ENCODE measurements at places on chromosomes 16 and 17. TPM values are rescaled to one million over a fixed set of nuclear protein-coding genes. Genes with fewer than 3 reads are reported as not detected.

- H3K4me3 ChIP-seq: no peak overlapping the region
- H3K27ac ChIP-seq: no peak overlapping the region
- DNase-seq: no peak
- no peaks in the 10 kb centered on the region for H3K4me1 ChIP-seq
- peaks cover 4% of the 10 kb centered on the region for H3K36me3 ChIP-seq
Observed at GRCh38 chr17:37197336-37197735, 178.4 kb upstream of the C17orf78 start.

ABCC11 gene
- total RNA-seq: 0.09 TPM

DNA sequence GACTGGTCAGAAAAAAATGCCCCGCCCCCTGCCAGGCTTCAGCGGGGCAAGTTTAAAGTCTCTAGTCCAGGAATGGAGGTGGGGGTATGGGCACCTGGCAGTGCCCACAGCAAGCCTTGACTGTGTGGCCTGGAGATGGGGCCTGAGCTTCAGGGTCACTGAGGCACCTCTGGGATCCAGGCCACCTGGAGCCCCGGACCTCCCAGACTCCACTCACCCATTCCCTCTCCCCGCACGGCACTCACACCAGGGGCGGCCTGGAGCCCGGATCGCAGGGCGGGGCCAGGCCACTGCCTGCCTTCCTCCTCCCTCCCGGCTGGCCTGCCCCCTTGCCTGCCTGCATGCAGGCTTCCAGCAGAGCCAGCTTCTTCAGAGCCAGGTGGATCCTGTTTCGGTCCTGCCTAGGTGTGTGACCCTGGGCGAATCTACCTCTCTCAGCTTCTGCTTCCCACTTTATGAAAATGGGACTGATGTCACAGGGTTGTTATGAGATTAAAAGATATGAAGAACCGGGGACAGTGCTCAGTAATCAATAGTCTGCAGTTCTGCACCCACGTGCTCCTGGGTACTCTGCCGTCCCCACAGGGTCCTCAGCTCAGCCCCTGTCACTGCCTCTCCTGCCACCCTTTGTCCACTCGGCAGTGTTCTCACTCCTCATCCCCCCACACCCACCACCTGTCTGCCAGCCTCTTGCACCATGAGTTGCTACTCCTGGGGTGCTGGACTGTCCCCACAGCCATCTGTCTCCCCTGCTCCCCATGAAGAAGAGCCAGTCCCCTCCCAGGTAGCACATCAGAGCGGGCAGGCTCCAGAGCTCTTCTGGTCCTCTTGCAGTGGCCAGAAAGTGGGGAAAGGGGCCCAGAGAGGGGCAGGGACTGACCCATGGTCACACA lies 1.2 kb upstream of the TCAP start:
- DNase-seq: no peak
- no peak overlapping the region for H3K27ac ChIP-seq
- H3K36me3 ChIP-seq: no peaks in the 10 kb centered on the region
- H3K4me1 ChIP-seq: peaks cover 14% of the 10 kb centered on the region
- H3K4me3 ChIP-seq: no peak overlapping the region

DNA sequence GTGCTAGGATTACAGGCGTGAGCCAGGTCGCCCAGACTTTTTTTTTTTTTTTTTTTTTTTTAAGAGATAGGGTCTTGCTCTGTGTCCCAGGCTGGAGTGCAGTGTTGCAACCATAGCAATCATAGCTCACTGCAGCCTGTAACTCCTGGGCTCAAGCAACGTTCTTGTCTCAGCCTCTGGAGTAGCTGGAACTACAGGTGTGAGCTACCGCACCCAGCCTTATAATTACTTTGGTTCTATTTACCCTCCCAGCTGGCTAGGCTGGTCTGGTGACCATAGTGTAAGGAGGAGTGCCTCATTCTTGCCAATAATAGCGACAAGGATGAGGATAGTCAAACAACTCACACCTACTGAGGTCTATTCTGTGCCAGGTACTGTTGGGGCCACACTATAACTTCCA lies 39.6 kb upstream of the USP7 start:
- H3K4me1 ChIP-seq: peaks cover under 1% of the 10 kb centered on the region
- H3K27ac ChIP-seq: no peak overlapping the region
- no peaks in the 10 kb centered on the region for H3K27me3 ChIP-seq
- no peak overlapping the region for H3K4me3 ChIP-seq
- no peaks in the 10 kb centered on the region for H3K36me3 ChIP-seq
- DNase-seq: no peak

PLEKHH3 gene
- 20.8 TPM for total RNA-seq

- H3K27ac ChIP-seq: no peak overlapping the region
- no peaks in the 10 kb centered on the region for H3K4me1 ChIP-seq
- DNase-seq: no peak
- no peaks in the 10 kb centered on the region for H3K27me3 ChIP-seq
Observed at GRCh38 chr17:50448643-50449042, 20.0 kb downstream of the CHAD start.

DNA sequence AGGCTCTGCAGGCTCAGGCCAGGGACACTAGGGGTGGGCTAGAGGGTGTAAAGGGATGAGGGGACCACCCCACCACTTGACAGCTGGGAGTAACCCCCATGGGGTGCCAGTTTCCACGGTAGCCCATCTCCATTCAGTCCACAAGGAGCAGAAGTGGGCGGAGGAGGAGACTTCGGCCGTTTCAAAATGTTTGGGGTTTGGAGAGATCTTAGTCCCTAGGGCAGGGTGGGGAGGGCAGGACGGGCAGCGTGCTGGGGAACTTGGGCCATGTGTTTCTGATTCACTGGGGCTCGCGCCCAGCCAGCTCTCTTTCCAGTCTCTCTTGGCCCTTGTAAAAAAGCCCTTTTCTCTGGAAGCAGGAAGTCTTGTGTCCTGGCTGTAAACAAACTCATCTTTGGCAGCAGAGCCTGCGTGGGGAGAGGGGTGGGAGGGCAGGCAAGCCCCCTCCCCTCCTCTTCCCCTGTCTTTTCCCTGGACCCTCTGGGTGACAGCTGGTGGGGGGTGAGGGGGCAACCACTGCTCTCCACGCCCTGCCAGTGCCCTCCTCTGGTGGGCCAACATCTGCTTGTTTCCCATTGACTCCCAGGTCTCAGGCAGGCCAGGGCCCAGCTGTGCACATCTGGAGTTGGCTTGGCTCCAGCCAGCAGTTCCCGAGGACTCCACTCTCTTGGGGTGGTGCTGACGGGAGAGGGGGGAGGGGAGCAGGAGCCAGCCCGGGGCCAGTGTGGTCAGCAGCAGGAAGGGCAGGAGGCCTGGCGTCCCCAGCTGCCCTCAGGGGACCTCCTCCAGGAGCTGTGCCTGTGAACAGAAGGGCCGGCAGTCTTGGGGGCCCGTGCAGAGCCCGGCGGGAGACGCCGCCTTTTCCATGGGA lies 8.1 kb downstream of the CYGB start:
- H3K4me3 ChIP-seq: no peak overlapping the region
- peaks cover 4% of the 10 kb centered on the region for H3K27me3 ChIP-seq
- H3K36me3 ChIP-seq: no peaks in the 10 kb centered on the region
- H3K27ac ChIP-seq: peak overlapping the region; percentile 57

SLC5A2 gene
- not detected for total RNA-seq

- H3K27ac ChIP-seq: no peak overlapping the region
- H3K27me3 ChIP-seq: no peaks in the 10 kb centered on the region
- no peaks in the 10 kb centered on the region for H3K36me3 ChIP-seq
- no peak overlapping the region for H3K4me3 ChIP-seq
- peaks cover 19% of the 10 kb centered on the region for H3K4me1 ChIP-seq
Observed at GRCh38 chr17:81304196-81305015, 9.3 kb upstream of the SLC38A10 start.

- no peak for DNase-seq
- peaks cover 5% of the 10 kb centered on the region for H3K36me3 ChIP-seq
- peak overlapping the region; percentile 97 for H3K27ac ChIP-seq
Observed at GRCh38 chr17:77475016-77475976, 334.5 kb downstream of the SEC14L1 start.

DNA sequence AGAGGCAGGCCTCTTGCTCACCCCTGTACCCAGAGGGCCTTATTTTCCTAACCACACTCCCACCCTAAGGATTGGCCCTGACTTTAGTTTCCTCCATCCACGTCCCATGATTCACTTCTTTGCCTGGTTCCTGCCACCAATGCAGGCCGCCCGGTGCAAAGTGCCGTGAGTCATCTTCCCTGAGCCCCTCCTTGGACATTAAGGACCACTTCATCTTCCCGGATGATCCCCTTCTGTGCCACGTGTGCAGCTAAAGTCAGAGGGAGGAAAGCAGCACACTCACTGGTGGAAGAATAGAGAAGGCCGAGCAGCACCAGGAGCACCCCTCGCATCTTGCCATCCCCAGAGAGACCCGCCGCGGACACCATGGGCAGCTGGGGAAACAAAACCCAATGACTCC lies 1.4 kb downstream of the PRSS54 start:
- no peak overlapping the region for H3K4me3 ChIP-seq
- DNase-seq: no peak
- no peaks in the 10 kb centered on the region for H3K36me3 ChIP-seq
- H3K4me1 ChIP-seq: peaks cover 11% of the 10 kb centered on the region

DNA sequence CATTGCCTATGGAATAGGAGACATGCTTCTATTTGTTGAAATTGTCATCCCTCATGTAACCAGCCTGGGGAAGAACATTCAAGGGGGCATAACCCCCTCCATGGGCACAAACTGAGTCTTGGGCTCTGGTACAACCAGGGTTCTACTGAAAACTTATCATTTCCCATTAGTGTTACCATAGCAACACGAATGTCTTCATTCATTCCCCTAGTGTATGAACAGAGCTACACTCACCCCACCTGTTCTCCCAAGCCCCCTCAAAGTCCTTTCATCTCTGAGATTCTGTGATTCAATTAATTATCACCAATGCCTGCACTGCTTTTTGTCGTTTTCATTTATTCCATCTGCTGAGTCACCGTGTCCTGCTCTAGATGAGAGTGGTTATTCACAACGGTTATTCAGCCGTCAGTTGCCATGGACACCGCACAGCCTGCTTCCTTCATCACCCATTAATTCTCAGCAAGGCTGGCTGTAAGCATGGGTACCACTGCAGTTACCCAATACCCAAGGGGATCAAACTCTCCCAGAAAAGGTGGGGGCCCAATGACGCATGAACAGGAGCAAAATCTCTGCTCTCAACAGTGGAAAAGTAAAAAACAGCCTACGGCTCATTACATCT lies 1.6 kb upstream of the GAST start:
- DNase-seq: no peak
- no peaks in the 10 kb centered on the region for H3K36me3 ChIP-seq
- peaks cover 14% of the 10 kb centered on the region for H3K27me3 ChIP-seq
- peaks cover 23% of the 10 kb centered on the region for H3K4me1 ChIP-seq
- H3K27ac ChIP-seq: no peak overlapping the region
- H3K4me3 ChIP-seq: no peak overlapping the region

DNA sequence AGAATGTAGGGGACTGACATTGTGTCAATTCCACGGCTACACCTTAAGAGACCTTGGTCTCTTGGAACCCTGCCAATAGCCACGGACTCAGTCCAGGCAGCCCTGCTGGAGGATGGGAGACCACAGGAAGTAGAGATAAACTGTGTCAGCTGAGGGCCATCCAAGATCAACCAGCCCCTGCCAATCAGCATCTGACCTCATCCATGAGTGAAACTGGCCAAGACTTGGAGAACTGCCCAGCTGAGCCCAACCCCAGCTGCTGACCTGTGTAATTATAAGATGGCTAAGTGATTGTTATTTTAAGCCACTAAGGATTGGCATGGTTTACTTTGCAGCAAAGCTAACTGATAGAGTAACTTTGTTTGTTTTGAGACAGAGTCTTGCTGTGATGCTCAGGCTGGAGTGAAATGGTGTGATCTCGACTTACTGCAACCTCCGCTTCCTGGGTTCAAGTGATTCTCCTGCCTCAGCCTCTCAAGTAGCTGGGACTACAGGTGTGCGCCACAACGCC lies 13.3 kb upstream of the YWHAE start:
- no peak overlapping the region for H3K4me3 ChIP-seq
- no peaks in the 10 kb centered on the region for H3K4me1 ChIP-seq
- H3K27me3 ChIP-seq: no peaks in the 10 kb centered on the region
- no peaks in the 10 kb centered on the region for H3K36me3 ChIP-seq
- no peak overlapping the region for H3K27ac ChIP-seq

DNA sequence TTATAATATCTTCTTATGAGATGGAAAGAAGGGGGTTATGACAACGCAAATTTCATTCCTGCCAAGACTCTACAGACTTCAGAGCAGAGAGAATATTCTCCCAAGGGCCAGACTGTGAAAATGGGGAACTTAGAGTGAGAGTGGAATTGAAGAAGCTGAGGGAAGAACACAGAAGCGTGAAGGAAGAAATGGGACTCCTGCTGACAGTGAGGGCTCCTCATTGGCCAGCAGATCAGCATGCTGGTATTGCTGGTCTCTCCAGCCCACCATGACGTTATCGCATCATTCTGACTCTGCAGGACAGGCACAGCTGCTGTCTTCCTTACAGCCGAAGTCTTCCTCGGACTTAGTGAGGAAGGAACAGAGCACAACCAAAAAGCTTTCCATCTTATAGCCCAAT lies 24.3 kb downstream of the CCL4 start:
- no peaks in the 10 kb centered on the region for H3K36me3 ChIP-seq
- DNase-seq: no peak
- no peak overlapping the region for H3K27ac ChIP-seq
- peaks cover 3% of the 10 kb centered on the region for H3K4me1 ChIP-seq
- no peak overlapping the region for H3K4me3 ChIP-seq
- H3K27me3 ChIP-seq: peaks cover 2% of the 10 kb centered on the region

- no peaks in the 10 kb centered on the region for H3K27me3 ChIP-seq
- H3K27ac ChIP-seq: no peak overlapping the region
Observed at GRCh38 chr17:12826431-12826830, 37.1 kb downstream of the ARHGAP44 start.

KRT36 gene
- total RNA-seq: not detected

DNA sequence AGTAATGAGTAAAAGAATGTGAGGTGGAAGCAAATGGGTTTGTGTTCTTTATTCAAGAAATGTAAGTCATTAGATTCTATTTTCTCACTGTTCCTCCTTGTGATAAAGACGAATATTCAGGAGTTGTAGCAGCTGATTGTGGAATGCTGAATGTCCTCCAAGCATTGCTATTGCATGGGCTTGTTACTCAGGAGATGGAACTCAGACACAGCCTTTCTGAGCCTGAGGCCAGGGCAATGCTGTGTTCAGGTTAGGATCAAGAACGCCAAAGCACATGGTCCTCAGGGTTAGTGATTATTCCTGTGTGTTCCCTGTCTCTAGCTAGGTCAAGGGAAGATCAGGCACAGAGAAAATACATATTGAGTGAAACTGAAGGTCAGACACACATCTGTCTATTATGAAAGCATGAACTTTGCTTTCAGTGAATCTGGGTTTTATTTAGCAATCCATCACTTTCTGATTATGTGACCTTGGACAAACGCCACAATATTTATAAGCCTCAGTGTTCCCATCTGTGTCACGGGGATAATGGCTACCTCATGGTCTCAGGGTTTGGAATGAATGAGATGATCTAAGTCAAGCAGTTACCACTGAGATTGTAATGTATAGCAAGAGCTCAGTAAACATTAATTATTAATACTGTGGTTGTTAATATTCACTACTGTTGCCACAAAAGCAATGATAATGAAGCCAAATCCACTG lies 426.8 kb upstream of the DYNLRB2 start:
- no peak overlapping the region for H3K27ac ChIP-seq
- peaks cover 6% of the 10 kb centered on the region for H3K4me1 ChIP-seq
- no peak overlapping the region for H3K4me3 ChIP-seq
- peaks cover 2% of the 10 kb centered on the region for H3K27me3 ChIP-seq
- DNase-seq: no peak
- H3K36me3 ChIP-seq: no peaks in the 10 kb centered on the region

- peaks cover 11% of the 10 kb centered on the region for H3K27me3 ChIP-seq
- H3K27ac ChIP-seq: no peak overlapping the region
Observed at GRCh38 chr16:57846078-57846697, 43.9 kb upstream of the KIFC3 start.

GRCh38 chr16:64437706-64438324 lies 684.0 kb downstream of the CDH11 start:
- DNase-seq: no peak
- H3K4me3 ChIP-seq: no peak overlapping the region
- no peak overlapping the region for H3K27ac ChIP-seq
- H3K4me1 ChIP-seq: no peaks in the 10 kb centered on the region
- no peaks in the 10 kb centered on the region for H3K27me3 ChIP-seq
- peaks cover 4% of the 10 kb centered on the region for H3K36me3 ChIP-seq
